ENCODE measurements at places on chromosomes 1 and 21. TPM values are rescaled to one million over a fixed set of nuclear protein-coding genes. Genes with fewer than 3 reads are reported as not detected.

CLCA1 gene
- not detected for total RNA-seq

EXO1 gene
- not detected for total RNA-seq

GRCh38 chr1:160222546-160222945, 17.4 kb downstream of the PEA15 start:
- no peak for ATAC-seq

ERICH3 gene
- not detected for total RNA-seq

GRCh38 chr1:153616144-153616916, at the start of gene S100A14:
TSS of gene S100A14 (minus strand) at chr1:153616325. CDS start at chr1:153615858, 467 bp downstream.
- no peak for ATAC-seq
